Putamen (tissue), 1 donor: ENCODE measurements at places on chromosomes 3 and 15.

DNA sequence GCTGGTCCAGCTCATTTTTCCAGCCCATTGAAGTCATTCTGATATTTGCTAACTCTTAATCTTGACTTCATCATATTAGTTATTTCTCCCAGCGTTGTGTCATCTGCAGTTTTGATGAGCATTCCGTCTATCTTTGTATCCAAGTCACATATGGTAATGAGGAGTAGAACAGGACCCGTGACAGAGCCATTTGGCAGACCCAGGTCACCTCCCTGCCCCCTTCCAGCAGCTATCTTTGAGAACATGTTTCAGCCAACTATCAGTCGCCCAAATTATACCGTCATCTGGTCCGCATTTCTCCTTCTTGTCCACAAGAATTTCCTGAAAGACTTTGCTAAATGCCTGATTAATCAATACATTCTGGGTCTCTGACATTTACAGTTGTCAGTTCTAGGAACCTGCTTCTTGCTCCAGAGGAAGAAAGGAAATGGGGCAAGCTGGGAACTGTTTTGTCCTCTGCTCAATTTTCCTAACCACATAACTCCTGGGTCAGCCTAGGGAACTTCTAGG lies 347.1 kb upstream of the NR2E3 start:
- no peak for DNase-seq

DNA sequence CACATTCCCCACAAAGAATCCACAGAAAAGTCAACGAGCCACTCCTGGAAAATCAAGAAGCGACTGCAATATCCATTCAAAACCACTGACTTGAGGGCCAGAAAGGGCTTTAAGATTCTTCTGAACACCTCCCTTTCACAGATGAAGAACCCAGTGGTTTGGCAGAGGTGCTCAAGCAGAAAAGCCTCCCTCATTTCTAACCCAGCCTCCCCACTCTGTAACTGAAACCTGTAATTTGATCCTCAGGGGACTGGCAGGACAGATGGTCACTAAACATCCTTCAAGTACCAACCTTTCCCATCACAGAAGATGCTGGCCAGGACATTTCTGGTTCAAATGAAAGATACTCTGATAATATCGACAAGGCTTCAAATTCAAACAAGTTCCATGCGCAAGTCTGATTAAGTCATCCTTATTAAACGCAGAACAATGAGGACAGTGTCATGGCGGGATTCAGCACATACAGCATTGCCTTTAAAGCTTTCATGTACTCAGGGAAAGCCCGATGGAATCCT lies 5.5 kb downstream of the SEMA5B start:
- DNase-seq: no peak

DNA sequence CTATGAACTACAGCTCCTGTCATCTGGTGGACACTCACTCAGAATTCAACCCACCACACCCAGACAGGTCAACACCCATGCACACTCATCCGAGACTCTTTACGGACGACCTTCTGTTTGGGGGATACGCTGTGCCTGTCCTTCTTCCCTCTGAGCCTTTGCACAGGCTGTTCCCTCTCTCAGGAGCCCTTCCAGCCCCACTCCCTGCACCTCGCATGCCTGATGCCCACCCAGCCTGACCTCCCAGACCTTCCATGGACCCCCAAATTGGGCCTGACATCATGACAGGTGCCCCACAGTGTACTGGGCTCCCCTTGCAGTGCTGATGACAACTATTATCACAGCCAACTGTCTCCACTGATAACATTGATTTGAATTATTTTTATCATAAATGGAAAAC lies 135.8 kb downstream of the NSMCE3 start:
- no peak for DNase-seq

DNA sequence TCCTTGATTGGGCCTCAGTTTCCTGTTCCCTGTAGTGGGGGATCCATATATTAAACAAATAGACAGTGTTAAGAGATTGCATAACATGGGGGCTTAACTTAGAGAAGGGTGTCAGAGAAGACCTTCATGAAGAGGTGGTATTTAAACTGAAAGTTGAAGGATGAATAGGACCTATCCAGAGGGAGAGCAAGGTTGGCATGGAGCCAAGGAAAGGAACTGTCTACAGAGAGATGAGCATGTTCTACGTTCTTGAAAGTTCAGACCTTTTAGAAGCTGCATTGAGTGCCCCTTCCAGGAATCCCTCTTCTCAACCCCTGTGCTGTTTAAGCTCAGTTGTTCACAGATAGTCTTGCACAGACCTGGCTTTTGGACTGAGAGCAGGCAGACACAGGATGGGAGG lies 2.4 kb downstream of the HTD2 start:
- no peak for DNase-seq

- DNase-seq: no peak
Observed at GRCh38 chr3:53740956-53741355, 105.3 kb downstream of the CHDH start.

DNA sequence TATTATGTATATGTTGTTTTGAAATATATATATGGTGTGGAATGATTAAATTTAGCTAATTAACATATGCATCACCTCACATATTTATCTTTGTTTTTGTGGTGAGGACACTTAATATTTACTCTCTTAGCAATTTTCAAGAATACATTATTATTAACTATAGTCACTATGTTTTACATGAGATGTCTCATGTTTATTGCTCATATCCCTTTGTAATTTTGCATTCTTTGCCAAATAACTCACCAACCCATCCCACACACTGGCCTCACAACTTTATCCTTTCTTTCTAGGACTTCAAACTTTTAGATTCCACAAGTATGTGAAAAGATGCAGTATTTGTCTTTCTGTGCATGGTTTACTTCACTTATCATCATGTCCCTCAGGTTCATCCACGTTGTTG lies 950.2 kb upstream of the CADM2 start:
- DNase-seq: no peak

DNA sequence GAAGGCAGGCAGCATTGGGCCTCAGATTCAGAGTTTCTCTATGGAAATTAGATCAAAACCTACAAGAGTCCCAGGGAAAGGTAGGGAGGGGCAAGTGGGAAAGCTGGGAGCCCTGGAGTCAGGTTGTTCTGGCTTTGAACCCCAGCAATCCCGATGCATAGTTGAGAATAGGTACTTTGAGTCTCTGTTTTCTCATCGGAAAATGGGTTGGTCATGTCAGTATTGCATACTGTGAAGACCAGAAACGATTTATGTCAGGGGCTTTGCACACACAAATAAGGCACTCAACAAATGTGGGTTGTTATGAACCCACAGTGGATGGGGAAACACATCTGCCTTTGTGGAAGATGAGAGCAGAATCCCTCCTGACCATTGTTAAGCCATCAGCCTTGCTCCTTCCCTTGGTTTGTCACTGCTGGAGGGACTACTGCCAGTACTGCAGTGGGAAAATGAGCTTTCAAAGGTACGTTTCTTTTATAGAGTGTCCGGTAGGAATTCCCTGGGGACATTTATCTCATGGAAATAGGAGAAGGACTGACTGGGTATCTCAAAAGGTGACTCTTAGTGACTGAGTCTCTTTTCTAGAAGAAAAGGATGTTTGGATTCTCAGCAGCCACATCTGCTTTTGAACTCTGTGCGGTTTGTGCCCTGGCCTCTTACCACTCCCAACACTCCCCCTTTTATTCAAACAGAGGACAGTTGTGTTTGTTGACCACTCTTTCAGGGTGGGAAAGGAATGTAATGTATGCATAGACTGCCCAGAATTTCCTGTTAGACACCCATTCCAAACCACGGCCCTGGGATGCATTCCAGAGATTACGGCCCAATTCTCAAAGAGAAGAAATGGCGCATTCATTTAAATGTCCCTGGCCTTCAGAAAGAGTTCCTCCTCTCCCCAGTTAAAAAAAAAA lies 54.6 kb upstream of the VILL start:
- DNase-seq: no peak

DNA sequence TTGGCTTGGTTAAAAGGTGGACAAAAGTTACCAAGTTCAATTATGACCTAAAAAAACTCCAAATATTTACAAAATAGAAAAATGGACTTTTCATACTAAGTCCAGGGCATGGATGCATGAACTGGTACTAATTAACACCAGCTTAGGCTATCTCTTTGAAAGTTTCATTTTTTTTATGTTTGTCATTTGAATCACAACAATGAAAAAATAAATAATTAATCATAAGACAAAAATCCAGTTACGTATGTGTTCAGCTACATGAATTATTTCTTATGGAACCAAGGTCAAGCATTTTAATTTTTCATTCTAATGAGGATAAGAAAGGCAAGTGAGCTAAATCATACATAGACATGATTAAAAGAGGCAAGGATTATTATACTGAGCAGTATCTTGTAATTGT lies 23.7 kb upstream of the STRIT1 start:
- DNase-seq: no peak

DNA sequence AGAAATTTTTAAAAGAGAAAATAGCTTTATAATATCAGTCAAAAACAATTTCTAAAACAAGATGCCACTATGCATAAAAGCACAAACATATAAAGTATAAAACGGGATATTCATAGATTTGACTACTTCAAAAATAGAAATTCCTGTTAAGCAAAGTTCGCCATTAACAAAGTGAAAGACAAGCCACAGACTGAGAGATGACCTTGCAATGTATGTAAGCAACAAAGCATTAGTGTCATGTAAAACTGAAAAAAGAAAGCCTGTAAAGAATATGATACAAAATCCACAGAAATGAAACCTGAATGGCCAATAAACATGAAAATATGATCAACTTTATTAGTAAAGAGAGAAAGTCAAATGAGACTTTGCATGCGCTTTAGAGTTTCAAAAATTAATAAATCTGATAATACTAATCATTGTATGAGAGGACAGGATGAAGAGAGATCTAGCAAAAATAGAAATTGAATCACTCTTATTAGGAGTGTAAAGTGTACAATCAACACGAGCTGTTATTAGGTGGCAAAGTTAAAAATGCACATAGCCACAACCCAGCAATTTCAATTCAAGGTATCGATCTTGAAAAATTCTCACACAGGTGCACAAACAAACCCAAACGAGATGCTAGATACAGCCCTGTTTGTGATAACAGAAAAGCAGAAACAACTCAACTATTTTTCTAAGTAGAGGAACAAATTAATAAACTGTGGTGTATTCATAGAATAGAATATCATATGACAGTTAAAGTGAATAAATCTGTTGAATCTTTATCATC lies 173.6 kb downstream of the MECOM start:
- no peak for DNase-seq

DNA sequence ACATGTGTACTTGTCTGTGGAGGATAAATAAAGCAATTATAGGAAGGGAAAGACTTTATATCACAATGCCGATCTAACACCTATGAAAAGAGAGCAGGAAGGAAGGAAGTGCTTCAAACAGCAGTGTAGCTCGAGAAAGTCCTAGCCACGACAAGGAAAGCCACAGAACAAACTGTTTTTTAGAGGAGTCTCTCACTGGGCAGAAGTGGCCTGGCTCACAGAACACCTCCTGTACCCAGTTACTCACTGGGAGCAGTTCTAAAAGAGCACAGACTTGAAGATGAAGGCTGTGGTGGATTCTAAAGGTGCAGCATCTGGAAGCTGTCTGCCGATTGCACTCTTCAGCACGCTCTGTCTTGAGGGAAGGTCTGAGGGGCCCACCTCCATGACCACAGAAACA lies 248.8 kb upstream of the ATP11B start:
- DNase-seq: no peak

DNA sequence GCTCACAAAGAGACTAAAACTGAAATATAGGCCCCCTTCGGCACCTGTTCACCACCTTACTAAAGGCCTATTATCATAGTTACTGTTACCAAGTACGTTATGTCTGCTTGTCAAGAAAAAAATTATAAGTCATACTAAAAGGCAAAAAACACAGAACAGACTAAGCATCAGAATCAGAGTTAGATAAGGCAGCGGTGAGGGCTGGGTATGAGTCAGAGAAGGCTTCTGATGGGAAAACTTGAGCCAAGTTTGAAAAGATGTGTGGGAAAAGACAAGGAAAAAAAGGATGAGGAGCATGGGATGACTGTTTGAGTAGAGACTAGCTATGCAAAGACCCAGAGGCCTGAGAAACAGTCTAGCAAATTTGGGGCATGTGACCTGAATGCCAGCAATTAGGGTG lies 387.2 kb upstream of the SGO1 start:
- DNase-seq: no peak

GRCh38 chr3:183108470-183108869 lies 9.2 kb upstream of the MCCC1 start:
- DNase-seq: no peak

DNA sequence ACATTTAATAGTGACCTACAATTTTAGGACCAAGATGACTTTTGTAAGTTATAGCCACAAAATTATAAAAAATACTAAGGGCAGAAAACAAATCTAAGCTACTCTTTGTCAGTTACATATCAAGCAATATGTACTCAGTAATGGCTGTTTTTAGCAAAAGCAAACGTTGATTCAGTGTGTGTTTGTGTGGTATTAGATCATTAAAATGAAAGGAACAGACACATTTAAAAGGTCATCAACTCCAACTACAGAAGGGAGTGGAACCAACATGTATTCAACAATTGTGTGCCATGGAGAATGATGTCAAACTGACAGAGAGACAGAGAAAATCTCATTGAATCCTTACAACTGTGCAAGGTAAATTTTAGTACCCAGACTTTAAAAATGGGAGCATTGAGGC lies 268.8 kb upstream of the STT3B start:
- DNase-seq: no peak

GRCh38 chr3:115074502-115074901 lies 72.6 kb downstream of the ZBTB20 start:
- no peak for DNase-seq

DNA sequence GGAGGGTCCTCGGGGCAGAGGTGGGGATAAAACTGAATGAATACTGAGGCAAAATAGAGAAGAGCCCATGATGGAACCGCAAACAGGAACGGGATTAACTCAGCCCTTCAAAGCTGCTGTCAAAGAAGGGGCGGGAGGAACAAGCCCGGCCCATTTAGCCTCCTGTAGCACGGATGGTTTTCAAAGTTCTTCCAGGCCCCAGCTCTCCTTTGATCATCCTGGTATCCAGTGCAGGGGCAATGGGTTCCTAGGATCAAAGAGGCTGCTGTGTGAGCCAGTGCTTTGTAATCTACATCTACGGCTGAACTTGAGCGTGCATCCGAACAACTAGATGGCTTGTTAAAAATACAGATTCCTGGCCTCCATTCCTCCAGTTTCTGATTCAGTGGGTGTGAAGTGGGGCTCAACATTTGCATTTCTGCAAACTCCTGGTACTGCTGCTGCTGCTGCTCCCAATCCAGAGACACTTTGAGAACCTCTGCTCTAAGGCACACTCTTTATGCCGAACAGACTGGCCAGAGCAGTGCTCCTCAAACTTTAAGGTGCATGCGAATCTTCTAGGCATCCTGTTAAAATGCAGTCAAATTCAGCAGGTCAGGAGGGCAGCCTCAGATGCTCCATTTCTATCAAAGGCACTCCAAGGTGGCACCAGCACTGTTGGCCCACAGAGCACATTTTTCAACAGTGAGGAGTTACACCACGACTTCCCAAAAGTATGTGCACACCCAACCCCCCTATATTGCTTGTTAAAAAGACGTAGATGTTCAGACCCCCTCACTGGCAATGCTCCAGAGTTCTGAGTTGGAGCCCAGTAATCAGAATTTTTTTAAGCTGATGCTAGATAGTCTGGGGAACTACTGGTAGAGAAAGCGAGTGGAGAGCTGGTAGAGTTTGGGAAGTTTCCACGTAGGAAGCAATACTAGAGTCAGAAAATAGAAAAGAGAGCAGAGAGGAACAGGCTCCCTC lies 5.6 kb downstream of the GALNT15 start:
- DNase-seq: no peak

- DNase-seq: no peak
Observed at GRCh38 chr3:188488801-188489200, 334.8 kb downstream of the LPP start.

- no peak for DNase-seq
Observed at GRCh38 chr15:73940061-73940981, 14.1 kb downstream of the LOXL1 start.
